ENCODE measurements at places on chromosomes 1 and 21.

DNA sequence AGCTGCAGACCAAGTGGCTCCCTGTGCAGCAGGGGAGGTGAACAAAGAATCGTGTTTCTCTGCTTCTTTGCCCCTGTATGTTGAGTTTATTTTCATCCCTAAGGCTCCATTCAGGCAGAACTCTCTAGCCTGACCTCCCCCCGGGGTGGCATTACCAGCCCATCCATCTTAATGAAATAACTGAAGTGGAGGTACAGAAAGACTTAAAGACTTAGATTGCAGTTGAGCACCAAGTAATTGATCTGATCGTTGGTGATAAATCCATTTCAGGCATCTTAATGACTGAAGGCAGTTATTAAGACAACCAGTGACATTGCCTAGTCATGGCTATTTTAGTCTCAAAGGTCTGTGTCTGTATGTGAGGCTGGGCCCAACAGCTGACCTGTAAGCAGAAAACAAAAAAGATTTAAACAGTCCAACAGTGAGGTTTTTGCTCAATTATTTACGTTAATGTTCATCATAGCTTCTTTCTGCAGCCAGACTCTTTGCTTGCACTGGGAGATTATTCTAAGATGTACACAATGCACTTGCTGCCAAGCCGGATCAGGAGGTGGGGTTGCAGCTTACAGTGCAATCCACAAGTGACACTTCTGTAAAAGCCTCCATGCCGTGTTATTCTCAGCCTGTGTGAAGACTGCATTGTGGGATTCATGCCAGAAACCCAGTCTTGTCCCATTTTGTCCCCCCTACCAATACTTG is 363.0 kb upstream of the DUSP10 start:
- H3K4me3 ChIP-seq, result no peak overlapping the region
- no peaks in the 10 kb centered on the region for H3K36me3 ChIP-seq
- H3K27ac ChIP-seq, result no peak overlapping the region
- peaks cover 5% of the 10 kb centered on the region for H3K27me3 ChIP-seq
- DNase-seq, result no peak

- H3K27ac ChIP-seq, result no peak overlapping the region
- peaks cover 3% of the 10 kb centered on the region for H3K27me3 ChIP-seq
- no peak overlapping the region for H3K4me3 ChIP-seq
- no peak for DNase-seq
- H3K4me1 ChIP-seq, result no peaks in the 10 kb centered on the region
Measured at GRCh38 chr1:227317523-227318015, 723 bp downstream of the CDC42BPA start.

GRCh38 chr21:33587792-33588484 is 546 bp downstream of the DONSON start:
- peaks cover 28% of the 10 kb centered on the region for H3K36me3 ChIP-seq
- DNase-seq, result peak; percentile 41
- peak overlapping the region; percentile 80 for H3K27ac ChIP-seq
- H3K27me3 ChIP-seq, result no peaks in the 10 kb centered on the region
- H3K4me3 ChIP-seq, result peak overlapping the region; percentile 98

DNA sequence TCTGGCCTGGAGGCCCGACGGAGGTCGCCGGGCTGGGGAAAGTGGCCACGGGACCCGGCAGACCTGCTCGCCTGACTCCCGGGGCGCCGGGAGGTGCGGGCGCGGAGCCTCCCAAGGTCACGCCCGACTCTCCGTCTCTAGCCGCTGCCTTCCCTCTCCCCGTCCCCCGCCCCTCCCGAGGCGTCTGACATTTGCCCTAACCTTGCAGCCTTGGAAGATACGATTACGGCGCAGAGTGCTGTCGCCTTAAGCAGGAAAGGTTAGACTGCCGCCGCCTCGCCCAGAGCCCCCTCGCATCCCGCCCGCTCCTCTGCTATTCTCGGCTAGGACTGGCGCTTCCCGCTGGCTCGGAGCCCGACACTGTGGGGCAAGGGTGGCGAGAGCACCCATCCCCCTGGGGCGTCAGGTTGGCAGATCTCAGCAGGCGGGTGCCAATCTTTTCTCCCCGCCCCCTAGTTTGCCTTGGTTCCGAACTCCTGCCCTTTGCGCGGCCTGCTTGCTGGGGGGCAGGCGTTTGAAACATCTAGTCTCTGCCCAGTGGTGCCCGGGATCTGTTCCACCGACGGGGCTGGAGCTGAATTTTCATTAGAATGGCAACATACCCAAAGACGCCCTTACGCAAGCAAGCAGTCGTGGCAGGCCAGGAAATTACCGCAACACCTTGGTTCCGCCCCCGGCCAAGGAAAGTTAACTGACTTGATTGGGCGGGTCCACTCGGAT is 835 bp downstream of the PGM1 start:
- H3K4me1 ChIP-seq, result peaks cover 32% of the 10 kb centered on the region
- H3K36me3 ChIP-seq, result no peaks in the 10 kb centered on the region
- peak; percentile 68 for DNase-seq
- peak overlapping the region; percentile 55 for H3K27ac ChIP-seq
- peak overlapping the region; percentile 35 for H3K4me3 ChIP-seq

DNA sequence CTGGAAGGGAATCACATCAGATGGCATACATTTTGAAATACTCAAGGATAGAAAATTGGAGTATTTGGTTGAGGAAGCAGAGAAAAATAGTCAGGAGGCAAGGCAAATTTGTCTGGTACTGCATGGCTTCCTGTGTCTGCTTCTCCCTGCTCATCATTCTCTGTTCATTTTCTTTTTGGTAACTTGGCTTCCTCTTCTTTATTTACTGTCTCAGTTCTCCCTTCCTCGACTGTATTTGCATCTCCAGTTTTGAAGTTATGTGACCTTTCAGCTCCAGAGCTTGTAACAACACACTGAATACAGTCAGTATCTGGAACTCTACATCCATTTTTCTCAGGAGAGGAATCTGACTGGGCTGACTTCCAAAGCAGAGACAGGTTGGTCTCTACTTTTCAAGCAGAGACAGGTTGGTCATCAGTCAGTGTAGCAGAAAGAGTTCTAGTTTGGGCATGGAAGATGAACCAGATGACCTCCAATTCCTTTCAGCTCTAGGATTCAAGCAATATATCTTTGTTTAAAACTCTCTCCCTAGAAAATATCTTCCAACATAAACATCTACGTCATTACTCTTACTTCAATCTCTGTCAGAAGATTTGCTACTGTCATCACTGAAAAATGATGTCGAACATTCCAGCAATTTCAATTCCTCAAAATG is 571.2 kb downstream of the ADGRL2 start:
- no peaks in the 10 kb centered on the region for H3K36me3 ChIP-seq
- DNase-seq, result no peak
- H3K27me3 ChIP-seq, result no peaks in the 10 kb centered on the region

GRCh38 chr1:170131450-170131849 is 14.3 kb upstream of the NTMT2 start:
- H3K4me1 ChIP-seq, result no peaks in the 10 kb centered on the region
- no peaks in the 10 kb centered on the region for H3K36me3 ChIP-seq
- H3K27ac ChIP-seq, result no peak overlapping the region

DNA sequence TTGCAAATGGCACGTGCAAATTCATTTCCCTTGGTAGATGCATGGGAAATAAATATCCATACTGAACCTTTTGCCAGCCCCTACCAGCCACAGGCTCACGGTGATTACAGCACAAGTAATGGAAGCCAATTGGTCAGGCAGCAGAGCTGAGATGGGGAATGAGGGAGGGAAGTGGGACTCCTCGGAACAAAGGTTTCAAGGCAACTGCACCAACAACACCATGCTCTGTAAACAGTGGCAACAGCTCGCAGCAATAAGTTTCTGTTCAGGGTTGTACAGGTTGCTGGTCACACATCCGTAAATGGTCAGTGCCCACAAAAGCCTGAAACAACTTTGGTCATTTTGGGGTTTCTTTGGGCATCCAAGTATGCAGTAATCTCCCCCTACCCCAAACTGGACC is 62.7 kb upstream of the LPGAT1 start:
- H3K27ac ChIP-seq, result no peak overlapping the region
- peaks cover 2% of the 10 kb centered on the region for H3K27me3 ChIP-seq
- H3K4me3 ChIP-seq, result no peak overlapping the region
- no peaks in the 10 kb centered on the region for H3K36me3 ChIP-seq

DNA sequence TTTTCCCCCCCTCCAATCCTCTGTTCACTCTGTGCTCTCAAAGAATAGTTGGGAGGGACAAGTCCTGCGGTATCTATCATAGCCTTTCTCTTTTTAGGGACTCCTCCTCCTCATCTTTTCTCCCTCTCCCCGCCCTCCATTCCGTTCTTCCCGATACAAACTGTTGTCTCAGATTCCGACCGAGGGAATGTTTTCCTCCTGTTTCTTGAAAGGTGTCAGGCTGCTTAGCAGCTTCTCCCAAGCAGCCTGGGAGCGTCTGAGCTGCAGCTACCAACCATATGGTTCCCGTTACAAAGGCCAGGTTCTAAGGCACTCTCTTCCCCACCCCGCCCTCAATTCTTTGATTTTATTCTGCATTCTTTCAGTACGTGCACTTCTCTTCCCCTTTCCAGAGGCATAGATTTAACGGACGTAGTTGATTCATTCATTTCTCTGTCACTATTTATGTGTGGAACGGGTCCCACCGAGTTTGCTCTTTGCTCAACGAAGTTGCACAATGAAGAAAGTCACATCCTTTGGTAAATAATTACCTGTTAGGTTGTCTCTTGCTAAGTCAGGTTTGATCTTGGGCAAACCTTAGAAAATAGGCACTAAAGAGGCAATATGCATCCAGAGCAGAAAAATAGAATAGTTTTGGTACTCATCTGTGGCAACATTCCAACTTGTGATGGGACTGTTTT is 2.8 kb downstream of the ADGRL2 start:
- H3K4me1 ChIP-seq, result no peaks in the 10 kb centered on the region
- no peak for DNase-seq
- H3K27me3 ChIP-seq, result no peaks in the 10 kb centered on the region
- no peaks in the 10 kb centered on the region for H3K36me3 ChIP-seq
- no peak overlapping the region for H3K27ac ChIP-seq

DNA sequence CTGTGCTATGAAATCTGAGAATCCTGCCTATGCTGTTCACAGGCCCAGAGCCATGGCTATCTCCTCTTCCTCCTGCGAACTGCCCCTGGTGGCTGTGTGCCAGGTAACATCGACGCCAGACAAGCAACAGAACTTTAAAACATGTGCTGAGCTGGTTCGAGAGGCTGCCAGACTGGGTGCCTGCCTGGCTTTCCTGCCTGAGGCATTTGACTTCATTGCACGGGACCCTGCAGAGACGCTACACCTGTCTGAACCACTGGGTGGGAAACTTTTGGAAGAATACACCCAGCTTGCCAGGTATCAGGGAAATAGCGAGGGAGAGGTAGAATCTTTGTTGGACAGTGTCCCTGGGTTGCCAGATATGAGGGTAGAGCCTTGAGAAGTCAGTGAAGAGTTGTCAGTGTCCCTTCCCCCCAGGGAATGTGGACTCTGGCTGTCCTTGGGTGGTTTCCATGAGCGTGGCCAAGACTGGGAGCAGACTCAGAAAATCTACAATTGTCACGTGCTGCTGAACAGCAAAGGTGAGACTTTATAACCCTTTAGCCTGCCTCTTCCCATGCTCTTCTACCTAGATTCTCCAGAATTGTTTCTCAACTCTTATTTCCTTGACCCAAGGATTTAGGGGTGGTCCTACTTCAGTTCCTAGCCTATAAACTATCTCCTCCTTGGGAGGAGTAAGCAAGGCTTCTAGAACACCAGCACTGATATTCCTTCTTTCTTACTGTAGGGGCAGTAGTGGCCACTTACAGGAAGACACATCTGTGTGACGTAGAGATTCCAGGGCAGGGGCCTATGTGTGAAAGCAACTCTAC is 1.4 kb downstream of the NIT1 start:
- H3K27ac ChIP-seq, result peak overlapping the region; percentile 83
- H3K4me1 ChIP-seq, result peaks cover 52% of the 10 kb centered on the region

DNA sequence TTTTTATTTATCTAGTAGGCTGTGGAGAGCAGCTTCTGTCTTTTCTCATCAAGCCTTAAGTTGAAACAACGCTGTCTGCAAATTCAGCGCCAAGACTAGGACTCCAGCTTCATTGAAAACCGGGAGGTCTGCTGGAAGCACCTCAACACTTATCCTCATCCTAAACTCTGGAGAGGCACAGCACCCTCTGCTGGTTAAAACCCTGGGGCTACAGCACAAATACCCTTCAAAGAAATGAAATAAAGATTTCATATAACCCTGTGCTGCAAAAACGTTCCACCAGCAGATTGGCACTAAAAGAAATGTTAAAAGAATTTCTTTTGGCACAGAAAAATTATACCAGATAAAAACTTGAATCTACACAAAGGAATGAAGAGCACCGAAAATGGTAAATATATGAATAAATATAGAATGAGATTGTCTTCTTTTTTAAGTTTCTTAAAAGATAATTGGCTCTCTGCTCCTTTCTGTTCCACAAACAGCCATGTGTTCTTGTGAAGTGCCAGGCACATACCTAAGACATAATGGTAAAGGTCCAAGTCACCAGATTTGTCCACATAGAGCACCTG is 227.7 kb upstream of the SAMSN1 start:
- H3K4me3 ChIP-seq, result no peak overlapping the region
- H3K27ac ChIP-seq, result no peak overlapping the region
- peak; percentile 58 for DNase-seq
- no peaks in the 10 kb centered on the region for H3K27me3 ChIP-seq
- H3K36me3 ChIP-seq, result no peaks in the 10 kb centered on the region

DNA sequence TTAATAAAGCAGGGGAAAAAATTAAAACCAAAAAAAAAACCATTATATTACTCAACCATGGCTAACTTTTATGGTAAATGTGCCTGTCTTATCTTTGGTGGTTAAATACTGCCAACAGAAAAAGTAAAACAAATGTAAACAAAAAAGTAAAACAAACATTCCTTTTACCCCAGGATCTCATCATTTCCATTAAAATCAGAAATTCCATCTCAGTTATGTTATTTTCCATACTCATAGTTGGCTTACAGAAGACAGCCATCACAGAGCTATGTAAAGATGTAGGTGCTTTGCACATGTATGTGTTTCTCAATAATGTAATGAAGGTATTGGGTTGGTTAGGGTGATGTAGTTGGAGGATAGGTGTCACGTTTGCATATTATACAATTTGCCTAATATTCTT is 185.0 kb downstream of the KCNK2 start:
- no peaks in the 10 kb centered on the region for H3K4me1 ChIP-seq
- no peak overlapping the region for H3K27ac ChIP-seq
- DNase-seq, result no peak
- no peaks in the 10 kb centered on the region for H3K36me3 ChIP-seq

DNA sequence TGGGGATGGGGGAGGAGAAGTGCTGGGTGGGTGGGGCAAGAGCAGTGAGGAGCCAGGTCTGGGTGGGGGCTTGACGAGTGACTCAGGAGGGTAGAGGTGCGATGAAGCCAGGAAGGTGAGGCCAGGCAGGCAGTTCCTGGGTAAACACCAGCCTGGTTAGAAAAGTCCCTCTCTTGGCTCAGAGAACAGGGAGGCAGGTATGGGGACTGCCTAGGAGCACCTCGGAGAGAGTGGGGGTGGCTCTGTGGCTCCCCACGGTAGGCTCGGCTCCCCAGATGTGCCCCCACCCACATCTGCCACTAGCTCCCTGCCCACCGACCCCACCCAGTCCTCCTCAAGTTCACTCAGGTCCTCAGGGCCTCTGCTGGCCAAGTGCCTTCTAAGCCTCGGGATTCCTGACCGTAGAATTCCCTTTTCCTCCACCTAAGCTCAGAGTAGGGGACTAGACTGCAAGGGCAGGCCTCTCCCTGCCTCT is 1.2 kb downstream of the HSPG2 start:
- no peak for DNase-seq
- H3K36me3 ChIP-seq, result no peaks in the 10 kb centered on the region
- no peak overlapping the region for H3K27ac ChIP-seq
- no peak overlapping the region for H3K4me3 ChIP-seq

- no peak overlapping the region for H3K4me3 ChIP-seq
- H3K27ac ChIP-seq, result no peak overlapping the region
- H3K36me3 ChIP-seq, result peaks cover 15% of the 10 kb centered on the region
Measured at GRCh38 chr1:35924838-35925237, 6.1 kb upstream of the AGO3 start.

- peaks cover 4% of the 10 kb centered on the region for H3K27me3 ChIP-seq
- H3K4me3 ChIP-seq, result no peak overlapping the region
- no peak for DNase-seq
- H3K36me3 ChIP-seq, result no peaks in the 10 kb centered on the region
Measured at GRCh38 chr1:1207571-1207892, 1.1 kb upstream of the TNFRSF18 start.

Measured in DND-41 (cell line).